ENCODE measurements at places on chromosomes 6 and 20.

- DNase-seq, result no peak
Observed at GRCh38 chr6:37289931-37290330, 32.0 kb upstream of the TMEM217 start.

- no peak for DNase-seq
Observed at GRCh38 chr6:104829183-104829958, 30.3 kb downstream of the HACE1 start.

GRCh38 chr6:29628419-29629281 lies 4.3 kb downstream of the GABBR1 start:
- peak; percentile 61 for DNase-seq

DNA sequence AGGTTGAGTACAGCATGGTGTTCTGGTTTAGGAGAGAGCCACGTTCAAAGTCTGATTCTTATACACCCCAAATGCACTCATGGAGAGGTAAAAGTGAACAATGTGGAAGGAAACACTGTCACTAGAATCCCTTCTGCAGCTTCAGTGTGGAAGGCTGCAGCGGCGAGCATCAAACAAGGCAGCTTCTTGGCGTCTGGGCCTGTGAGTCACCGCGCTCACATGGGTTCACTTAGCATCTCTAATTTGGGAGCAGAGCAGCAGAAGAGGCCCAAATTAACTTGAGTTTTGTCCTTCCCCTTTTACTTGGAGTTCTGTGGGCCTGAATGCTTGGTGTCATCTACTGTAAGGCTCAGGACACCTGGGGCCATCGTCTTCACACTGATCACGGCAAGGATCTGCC lies 10.9 kb upstream of the E2F1 start:
- DNase-seq, result no peak

DNA sequence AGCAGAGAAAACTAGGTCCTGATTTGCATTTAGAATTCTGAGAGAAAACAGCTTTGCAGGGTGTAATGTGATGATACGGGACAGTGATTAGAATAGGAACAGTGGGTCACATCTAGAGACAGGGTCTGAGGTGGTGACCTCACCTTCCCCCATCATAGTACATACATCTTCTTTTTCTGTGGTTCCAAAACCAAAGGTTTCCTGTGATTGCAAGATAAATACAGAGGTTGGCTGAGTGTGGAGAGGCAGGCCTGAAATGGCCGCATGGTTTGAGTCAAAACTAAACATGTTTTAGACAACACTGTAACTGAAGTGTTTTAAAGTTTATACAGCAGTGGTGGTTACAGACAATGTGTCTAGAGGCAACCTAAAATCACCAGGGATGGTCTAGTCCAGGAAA lies 10.4 kb upstream of the NT5DC1 start:
- DNase-seq, result no peak

DNA sequence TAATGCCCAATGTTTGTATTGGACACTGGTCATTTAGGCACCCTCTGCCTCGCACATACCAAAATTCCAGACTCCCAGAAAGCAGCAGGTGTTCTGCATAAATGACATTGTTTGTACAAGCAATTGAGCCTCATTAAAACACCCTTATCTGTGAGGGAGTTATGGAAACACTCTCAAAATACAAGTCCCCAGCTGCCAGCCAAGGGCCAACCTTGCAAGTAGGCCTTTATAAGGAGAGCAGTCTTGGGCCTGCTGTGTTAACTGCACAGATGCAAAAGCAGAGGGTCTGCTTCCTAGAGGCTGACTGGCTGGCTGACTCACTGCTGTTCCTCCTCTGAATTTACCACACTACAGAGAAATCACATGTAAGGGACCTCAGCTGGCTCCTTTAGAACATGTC lies 150.4 kb upstream of the HMGN3 start:
- DNase-seq, result peak; percentile 99

DNA sequence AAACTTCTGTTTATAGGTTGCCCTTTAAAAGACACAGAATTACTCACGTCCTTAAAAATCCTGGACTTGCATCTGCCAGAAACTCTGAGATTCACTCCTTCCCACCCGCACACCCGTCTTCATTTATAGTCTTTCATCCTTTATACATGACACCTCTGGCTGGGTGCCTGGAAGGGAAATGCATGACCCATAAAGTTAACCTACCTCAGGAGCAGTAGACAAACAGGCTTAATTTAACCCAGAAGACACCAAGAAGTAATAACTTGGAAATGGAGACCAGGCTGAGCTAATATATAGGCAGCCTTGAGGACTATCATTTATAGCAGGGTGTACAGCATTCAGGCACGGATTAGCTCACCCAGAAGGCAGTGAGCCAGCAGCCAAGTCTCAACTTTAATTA lies 429.0 kb upstream of the NRSN1 start:
- DNase-seq, result no peak

GRCh38 chr20:34089655-34090345 lies 22.2 kb downstream of the EIF2S2 start:
- DNase-seq, result peak; percentile 77

- no peak for DNase-seq
Observed at GRCh38 chr6:3293271-3294155, 34.8 kb downstream of the PSMG4 start.

- no peak for DNase-seq
Observed at GRCh38 chr20:61724376-61724775, 341.3 kb downstream of the TAF4 start.
